Left renal pelvis (tissue), 4 donors: ENCODE measurements at places on chromosomes 2 and 18.

DNA sequence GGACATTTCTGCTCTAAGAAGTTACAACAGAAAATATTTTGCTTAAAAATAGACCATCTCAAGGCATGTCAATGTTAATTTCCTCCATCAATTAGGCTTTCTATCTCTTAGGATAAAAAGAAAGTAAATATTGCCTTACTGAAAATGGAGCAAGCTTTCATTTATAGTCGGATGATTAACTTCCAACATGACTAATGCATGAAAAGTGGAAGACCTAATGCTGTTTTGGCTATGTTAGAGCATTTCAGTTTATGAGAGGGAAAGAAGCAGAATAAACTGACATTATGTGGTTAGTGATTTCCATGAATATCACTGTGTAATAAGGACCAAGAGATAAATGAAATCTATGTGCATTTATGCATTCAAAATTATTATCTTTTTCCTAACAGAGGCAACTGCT, 475.2 kb upstream of the UBE2E3 start:
- no peak for DNase-seq

- DNase-seq, result no peak
These were observed 22.2 kb downstream of the FAP start for GRCh38 chr2:162221064-162221463.

DNA sequence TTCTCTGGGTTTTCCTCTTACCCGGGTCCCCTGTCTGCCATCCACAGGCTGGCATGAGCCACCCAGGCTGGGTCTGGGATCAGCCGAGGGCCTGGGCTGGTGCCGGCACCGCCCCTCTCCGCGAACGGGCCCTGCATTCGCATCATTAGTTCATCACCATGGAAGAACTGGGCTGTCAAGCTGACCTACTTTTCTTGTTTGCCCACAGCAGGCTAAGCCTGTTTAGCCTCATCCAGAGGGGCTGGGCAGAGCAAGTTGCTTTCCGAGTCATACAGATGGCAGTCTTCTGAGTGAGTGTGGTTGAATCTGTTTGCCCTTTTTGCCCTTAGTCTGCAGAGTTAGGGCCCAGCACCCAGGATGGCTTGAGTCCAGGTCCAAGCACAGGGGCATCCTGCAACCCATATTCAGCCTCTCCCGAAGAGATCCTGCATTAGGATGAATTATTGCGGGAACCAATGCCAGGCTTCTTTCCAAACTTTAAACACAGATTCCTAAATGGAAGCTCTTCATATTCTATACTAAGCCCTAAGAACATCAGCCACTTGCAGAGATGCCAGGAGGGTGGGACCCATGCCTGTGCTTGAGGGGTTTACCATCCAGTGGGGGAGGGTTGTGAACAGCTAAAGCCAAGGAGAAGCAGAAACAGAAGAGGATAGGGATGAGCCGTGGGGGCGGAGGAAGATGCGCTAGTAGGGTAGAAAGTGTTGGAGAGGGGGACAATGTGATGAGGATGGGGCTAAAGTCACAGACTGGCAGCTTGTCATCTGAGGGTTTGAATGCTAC, 68.0 kb downstream of the NPAS2 start:
- no peak for DNase-seq

- no peak for DNase-seq
These were observed 4.2 kb upstream of the MARS2 start for GRCh38 chr2:197700960-197701359.

DNA sequence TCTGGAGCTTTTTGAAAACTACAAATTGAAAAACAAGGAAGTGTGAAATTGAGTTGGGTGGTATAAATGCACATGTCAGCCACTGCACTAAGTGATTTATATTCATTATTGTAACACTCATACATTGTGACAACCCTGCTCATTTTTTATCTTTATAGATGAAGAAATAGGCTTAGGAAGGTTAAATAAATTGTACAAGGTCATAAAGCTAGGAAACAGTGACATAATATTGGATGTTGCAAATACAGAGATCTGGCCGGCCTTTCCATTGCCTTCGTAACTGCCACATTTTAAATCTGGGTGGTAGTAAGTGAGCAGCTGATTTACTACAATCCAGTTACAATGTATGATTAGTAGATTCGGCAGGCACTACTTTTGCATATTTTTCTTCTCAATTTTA, 76.6 kb upstream of the LPIN2 start:
- DNase-seq, result no peak

GRCh38 chr18:6975084-6975483, 142.5 kb downstream of the LAMA1 start:
- DNase-seq, result no peak

- DNase-seq, result no peak
These were observed 47.4 kb upstream of the ITGB6 start for GRCh38 chr2:160247296-160248035.

DNA sequence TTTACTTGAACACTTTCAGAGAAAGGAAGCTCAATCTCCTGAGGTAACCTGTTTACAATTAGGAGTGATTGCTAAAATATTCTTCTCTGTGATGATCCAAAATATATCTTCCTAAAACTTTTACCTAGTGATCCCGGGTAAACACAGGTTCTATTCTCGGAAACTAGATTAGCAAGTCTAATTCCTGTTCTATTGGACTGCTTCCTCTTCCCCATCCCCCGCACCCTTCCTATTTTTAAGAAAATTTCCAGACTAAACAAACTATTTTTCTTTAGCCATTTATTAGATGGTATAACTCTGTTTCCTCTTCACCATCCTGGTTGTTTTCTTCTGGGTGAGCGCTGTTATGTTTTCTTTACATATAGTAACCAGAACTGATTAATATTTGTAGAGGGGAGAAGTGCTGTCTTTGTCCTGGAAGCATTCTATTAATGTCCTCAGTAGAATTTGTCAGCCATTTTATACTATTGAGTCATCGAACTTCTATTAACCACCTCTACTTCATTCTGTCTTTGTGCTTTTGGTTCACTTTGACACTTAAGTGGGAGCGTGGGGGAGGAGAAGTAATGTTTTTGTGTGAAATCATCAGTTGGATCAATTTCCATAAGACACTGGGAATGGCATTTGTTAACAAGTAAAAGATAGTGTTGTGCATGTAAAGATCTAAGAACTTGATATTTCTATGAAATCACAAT, 31.8 kb downstream of the CREB1 start:
- DNase-seq, result no peak

DNA sequence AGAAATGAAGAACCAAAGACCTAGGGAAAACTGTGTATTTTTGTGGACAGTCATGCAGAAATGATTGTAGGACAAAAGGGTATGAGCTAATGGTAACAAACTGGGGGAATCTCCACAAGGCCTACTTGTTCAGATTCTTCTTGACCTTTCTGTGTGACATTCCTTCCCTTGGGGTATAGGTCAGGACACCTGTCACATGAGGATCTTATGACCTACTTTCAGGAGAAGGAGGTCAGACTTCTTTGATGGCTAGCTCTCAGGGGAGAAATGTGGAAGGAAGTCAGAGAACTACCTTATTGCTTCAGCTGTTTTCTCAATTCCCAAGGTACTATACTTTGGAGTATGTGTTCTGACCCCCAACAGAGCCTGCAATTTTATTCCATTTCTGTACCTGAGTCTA, 40.7 kb upstream of the TANK start:
- DNase-seq, result no peak

- DNase-seq, result no peak
These were observed 91.3 kb downstream of the ZNF804A start for GRCh38 chr2:184689638-184690037.

- DNase-seq, result no peak
These were observed 81.0 kb downstream of the VAPA start for GRCh38 chr18:9994701-9995235.

DNA sequence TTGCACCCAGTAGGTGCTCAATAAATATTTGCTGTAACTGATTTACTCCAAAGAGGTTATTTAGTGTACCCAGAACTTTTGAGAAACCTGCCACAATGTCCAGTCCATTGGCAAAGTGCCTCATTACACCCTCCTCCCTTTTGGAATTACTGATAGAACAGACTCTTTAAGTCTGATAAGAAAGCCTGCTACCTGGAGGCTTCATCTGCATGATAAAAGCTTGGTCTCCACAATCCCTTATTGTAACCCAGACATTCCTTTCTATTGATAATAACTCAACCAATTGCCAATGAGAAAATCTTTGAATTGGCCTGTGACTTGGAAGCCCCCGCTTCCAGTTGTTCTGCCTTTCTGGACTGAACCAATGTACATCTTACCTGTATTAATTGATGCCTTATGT, 281.2 kb upstream of the FBXO11 start:
- no peak for DNase-seq

DNA sequence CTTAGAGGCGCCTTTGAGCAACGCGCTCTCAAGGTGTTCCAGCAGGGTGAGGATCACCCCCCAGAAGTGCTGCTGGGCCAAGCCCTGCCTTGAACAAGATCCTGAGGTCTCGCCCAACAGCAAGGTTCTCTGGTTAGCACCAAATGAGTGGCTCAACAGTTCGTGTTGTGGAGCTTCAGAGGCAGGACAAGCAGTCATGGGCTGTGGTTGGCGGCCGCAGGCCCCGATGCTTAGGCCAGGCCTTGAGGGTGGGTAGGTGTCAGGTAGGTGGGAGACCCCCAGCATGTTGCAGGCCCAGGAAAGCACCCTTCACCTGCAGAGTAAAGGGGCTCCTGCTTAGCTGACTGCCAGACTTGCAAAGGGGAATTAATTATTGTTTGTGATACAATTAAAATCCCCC, 70.2 kb upstream of the FOSL2 start:
- no peak for DNase-seq

GRCh38 chr2:235970204-235971040, 197.8 kb downstream of the GBX2 start:
- no peak for DNase-seq

DNA sequence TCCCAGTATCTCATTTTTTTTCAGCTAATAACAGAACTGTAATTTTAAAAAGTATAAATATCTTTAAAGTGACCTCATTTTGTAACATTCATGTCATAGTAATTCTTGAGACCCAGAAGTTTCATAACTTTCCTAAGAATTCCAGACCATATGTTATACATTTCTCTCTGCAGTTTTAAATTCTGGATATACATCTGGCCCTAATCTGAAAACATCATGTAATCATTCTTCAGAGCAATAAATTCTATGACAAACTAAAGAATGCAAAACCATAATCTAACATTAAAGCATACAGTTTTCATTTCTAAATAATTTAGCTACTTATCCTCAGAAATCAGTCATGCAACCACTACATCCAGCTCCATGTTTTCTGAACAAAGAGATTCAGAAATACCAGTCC, 198.3 kb upstream of the SLC35G4 start:
- DNase-seq, result no peak

- DNase-seq, result no peak
These were observed 170.0 kb upstream of the KLHL29 start for GRCh38 chr2:23215016-23215415.
